RWPE2 (cell line): ENCODE measurements at places on chromosomes 1 and 21.
A peak's percentile ranks its signal among the peaks of the same experiment; 100 is the strongest.

- no peak for DNase-seq
Measured at GRCh38 chr1:85894651-85895050, 186.4 kb upstream of the ZNHIT6 start.

- DNase-seq = no peak
Measured at GRCh38 chr21:27498025-27498424, 531.1 kb upstream of the ADAMTS5 start.

DNA sequence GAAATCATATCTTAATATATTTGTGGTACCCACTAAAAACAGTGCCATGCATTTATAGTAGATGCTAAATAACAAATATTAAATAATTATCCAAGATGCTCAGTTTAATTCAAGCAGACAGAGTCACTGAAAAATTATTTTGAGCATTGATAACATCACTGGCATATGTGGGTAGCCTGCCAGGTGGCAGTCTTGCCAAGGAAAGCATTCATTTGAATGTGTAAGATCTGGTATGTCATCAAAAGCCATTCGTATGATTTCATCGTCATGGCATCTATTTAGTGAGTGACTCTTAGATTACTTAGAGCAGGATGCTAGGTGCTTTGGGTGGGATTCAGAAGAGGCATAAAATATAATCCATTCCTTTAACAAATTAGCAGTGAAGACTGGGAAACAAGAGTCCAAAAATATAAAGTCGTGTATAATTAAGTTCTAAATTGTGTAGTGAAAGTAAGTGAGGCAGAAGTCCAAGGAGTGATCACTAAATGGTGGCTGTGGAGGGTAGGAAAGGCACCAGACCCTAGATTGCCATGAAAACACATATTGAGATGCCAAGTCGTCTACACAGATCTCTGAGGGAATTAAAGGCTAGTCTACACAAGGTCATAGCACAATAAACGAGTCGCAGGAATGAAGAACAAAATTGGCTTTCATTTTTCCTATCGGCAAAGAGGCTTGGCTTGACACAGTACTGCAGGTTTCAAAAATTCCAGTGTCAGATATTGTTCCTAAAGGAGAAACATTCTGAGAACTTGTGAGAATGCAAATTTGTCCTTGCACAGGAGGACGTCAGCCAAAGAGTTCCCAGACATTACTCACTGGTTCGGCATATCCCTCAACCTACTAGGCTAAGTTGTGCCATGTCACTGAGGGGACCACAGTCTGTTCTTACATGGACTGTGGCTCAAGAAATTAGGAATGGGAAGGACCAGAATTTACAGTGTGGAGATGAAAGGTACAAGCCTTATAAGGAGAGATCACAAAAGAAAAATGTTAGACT lies 130.8 kb downstream of the LYPLAL1 start:
- DNase-seq = no peak

DNA sequence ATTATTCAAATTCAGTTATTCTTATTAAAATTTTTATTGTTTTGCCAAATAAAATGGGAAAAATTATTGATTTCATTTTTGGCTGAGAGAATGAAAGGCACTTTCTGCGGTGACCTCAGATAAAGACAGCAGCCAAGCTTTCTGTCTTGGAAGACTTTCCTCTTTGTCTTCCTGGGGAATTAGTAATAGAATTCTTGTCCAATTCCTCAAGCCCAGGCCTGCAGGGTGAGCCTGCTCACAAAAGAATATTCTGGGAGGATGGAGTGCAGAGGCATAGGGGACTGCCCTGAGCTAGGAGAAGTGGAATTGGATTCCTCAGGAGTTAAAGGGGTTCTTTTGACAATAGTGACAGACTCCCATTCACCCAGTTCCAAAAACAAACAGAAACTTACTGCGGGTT lies 614.5 kb upstream of the ADGRL2 start:
- DNase-seq = no peak

GRCh38 chr1:16677552-16678431 lies 11.0 kb upstream of the RNU1-3 start:
- DNase-seq = no peak

DNA sequence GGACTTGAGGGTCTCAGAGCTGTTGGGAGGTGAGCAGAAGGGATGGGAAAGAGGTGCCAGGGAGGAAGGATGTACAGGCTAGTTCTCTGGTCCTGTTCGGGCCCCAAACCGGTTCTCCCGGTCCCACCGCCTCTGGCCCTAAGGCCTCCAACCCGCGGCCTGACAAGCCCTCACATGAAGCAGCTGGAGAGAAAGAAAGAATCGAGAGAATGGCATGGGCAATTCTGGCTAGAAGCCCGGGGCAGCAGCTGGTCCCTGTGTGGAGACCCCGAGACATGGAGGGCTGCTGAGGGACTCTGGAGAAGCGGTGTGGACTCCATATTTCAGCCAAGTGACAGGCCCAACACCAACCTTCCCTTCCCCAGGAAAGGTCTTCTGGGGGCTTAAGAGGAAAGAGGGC lies 730 bp downstream of the CDC42SE1 start:
- DNase-seq = peak; percentile 85

- DNase-seq = no peak
Measured at GRCh38 chr21:33069994-33070743, at the start of gene OLIG1. OLIG1 (plus strand) TSS chr21:33070141; CDS start chr21:33070247, 106 bp downstream.

GRCh38 chr1:86757272-86757984 lies 53.1 kb downstream of the SH3GLB1 start:
- no peak for DNase-seq

DNA sequence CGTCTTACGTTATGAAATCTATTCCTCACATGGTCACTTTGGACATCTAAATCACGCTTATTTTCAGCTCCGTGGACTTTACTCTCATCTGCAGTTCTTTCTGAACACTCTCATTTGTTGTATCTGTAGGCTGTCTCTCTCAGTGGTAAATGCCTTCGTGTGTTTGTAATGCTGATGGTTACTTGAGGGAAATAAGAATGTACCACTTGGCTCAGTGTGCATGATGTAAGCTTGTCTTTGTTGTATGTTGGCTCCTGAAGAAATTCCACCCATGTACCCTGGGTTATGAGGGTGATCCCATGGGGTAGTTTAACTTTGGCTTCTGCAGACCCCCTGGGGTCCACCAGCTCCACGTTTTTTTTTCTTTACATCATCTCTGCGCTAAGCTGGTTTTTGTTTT lies 378.4 kb downstream of the SETD4 start:
- no peak for DNase-seq

DNA sequence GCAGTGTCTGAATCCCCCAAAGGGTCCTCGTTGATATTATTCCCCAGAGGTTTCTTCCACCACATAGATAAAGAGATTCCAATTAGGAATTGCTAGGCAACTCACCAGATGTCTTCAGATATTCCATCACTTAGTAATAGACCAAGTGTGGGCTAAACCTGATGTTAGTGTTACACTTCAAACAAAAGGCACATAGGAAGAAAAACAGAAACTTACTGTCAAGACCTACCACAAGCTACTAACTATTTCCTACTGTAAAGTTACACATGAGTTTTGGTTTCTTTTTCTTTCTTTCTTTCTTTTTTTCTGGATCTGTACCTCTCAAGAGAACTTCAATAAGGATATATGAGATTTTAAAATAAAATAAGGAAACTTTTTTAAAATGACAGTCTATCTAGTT lies 879.1 kb upstream of the NEGR1 start:
- no peak for DNase-seq

GRCh38 chr1:205568469-205569361 lies 63.1 kb downstream of the ELK4 start:
- no peak for DNase-seq

DNA sequence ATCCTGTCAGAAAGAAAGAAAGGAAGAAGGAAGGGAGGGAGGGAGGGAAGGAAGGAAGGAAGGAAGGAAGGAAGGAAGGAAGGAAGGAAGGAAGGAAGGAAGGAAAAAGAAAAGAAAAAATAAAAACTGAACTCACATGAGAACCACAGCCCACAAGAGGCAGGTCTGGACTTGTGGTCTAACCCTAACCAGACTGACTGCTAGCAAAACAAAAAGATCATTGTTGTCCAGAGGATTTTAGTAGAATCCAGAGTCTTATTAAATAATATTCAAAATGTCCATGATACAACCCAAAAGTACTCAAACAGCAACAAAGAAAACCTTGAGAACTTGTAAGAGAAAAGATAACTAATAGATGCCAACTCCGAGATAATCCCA lies 4.7 kb upstream of the ITGB2 start:
- no peak for DNase-seq

DNA sequence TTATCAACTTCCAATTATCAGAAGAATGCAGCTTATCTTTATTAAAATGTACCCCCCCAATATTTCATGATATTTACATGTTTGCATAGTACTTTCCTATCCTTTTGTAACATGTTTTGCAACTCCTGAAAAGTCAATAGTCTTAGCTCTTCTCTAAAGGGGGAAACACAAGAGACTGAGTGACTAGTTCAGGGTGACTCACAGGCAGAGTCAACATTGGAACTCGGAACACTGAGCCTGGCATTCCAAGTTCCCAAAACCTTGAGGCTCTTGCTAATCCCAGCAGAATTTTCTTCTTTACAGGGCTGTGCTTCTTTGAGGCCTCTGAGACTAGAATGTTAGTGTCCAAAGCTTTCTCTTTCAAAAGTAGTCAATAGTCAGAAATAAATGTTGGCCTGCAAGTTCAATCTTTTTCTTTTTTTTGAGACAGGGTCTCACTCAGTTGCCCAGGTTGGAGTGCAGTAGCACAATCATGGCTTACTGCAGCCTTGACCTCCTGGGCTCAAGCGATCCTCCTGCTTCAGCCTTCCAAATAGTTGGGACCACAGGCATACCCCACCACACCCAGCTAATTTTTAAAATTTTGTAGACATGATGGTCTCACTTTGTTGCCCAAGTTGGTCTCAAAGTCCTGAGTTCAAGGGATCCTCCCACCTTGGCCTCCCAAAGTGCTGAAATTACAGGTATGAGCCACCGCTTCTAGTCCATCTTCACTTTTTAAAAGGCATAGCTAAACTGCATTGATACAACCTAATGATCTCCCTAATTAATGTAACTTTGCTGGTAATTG lies 37.5 kb downstream of the ZNF281 start:
- DNase-seq = peak; percentile 73

- no peak for DNase-seq
Measured at GRCh38 chr1:197422993-197423392, 154.9 kb downstream of the CRB1 start.

GRCh38 chr1:6401673-6402072 lies 8.1 kb upstream of the ACOT7 start:
- no peak for DNase-seq

- DNase-seq = no peak
Measured at GRCh38 chr1:221172841-221173240, 293.6 kb downstream of the HLX start.
